ENCODE measurements at places on chromosomes 11 and 22.

- H3K27ac ChIP-seq, result peak overlapping the region; percentile 44
- no peaks in the 10 kb centered on the region for H3K36me3 ChIP-seq
- no peak overlapping the region for H3K4me3 ChIP-seq
- H3K4me1 ChIP-seq, result peaks cover 23% of the 10 kb centered on the region
These were observed 65.4 kb downstream of the MICAL2 start for GRCh38 chr11:12175694-12176241.

DNA sequence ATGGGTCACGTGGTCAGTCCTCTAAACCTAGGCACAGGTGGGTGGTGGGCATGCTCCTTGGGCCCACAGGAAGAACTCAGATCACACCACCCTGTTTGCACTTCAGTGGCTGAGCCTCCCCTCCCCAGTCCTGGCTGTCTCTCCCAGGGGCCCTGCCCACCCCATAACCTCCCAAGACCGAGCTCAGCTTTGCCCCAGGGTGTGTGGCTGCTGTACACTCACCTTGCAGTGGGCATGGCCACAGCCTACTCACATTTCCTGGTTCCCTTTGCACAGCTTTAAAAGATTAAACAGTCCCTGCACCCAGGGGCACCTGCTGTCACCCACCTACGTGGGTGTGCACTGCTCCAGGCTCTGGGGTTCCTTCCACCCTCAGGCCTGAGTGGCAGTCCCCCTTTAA lies 13.8 kb downstream of the TRIOBP start:
- no peak for DNase-seq
- no peak overlapping the region for H3K27ac ChIP-seq
- H3K27me3 ChIP-seq, result no peaks in the 10 kb centered on the region
- no peak overlapping the region for H3K4me3 ChIP-seq
- H3K4me1 ChIP-seq, result no peaks in the 10 kb centered on the region

GRCh38 chr11:5265832-5266231 lies 3.9 kb downstream of the HBE1 start:
- no peak overlapping the region for H3K27ac ChIP-seq
- no peaks in the 10 kb centered on the region for H3K36me3 ChIP-seq
- no peaks in the 10 kb centered on the region for H3K4me1 ChIP-seq
- H3K27me3 ChIP-seq, result peaks cover 5% of the 10 kb centered on the region

DNA sequence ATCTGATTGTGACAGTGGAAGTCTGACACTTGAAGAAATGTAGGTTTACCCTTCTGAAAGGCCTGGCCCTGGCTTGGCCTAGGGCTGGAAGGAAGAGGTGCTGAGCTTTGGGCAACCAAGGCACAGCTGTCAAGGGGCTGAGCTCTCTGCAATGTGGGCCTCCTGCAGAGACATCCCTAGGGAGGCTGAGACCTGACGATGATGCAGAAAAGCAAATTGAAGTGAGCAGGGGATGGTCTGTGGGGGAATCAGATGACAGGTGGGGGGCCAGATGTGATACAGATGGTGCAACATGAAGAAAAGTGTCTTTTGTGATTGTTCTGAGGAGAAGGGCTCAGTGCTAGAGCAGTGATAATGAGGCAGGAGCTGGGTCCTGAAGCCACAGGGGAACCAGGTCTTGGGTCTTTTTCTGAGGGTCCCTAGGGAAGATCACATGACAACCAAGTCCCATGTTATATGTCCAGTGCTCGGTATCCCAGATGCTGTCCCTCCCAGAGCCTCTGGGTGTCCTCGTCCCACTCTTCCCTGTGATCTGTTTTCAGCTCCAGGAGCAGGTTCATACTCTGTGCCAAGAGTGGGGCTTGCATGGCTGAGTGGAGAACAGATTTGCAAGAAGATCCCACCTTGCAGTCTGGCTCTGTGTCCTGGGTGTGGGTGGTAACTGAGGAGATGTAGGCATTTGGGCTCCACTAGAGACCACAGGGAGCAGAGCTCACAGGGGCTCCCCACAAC lies 79.9 kb upstream of the VPREB1 start:
- no peak overlapping the region for H3K27ac ChIP-seq
- H3K27me3 ChIP-seq, result peaks cover 9% of the 10 kb centered on the region
- no peak overlapping the region for H3K4me3 ChIP-seq

DNA sequence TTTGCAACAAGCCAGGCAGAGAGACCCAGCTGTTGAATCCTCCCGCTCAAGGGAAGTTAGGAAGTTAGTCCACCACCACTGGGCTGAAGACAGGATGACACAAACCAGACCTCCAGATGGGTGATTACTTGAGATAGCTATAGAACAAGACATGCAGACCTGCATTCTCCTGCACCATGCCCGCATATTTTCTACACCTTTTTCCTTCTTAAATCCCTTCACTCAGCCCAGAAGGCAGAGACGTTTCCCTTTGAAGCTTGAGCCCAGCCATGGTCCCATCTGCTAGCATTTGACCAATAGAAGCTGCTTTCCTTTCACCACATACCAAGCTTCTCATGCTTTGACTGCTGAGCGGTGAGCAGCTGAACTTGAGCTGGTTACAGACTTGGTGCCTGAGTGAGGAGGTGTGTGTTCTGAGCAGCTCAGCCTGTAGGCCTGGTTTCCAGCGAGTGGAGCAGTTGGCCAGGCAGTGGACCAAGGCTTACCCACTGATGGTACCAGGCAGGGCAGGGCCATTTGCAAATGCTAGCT lies 29.2 kb upstream of the CBX6 start:
- H3K36me3 ChIP-seq, result no peaks in the 10 kb centered on the region
- H3K4me3 ChIP-seq, result peak overlapping the region; percentile 44
- H3K27me3 ChIP-seq, result peaks cover 16% of the 10 kb centered on the region
- DNase-seq, result no peak

DNA sequence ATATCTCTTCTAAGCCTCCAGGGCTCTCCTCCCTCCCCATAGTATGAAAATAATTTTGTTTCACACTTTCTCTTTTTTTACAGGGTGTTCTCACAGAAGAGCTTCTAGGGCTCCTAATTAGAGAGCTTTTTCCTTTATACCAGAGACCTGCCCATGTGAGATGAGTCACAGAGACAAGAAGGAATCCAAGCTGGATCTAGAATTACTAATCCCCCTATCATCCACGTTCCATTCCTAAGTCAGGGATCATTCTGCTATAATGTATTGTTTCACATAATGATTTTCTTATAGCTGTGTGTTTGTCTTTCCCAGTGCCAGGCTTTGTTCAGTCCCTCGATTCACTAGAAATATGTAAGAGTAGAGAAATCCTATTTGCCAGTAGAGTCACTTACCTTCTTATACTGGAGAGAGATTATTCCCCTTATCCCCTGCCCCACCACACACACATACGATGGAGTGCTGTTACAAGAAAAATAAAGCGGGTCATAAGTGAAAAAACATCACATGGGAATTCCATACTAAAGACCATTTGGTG lies 778.3 kb upstream of the LRRC4C start:
- H3K36me3 ChIP-seq, result no peaks in the 10 kb centered on the region
- no peaks in the 10 kb centered on the region for H3K27me3 ChIP-seq
- no peak overlapping the region for H3K4me3 ChIP-seq
- H3K4me1 ChIP-seq, result no peaks in the 10 kb centered on the region

DNA sequence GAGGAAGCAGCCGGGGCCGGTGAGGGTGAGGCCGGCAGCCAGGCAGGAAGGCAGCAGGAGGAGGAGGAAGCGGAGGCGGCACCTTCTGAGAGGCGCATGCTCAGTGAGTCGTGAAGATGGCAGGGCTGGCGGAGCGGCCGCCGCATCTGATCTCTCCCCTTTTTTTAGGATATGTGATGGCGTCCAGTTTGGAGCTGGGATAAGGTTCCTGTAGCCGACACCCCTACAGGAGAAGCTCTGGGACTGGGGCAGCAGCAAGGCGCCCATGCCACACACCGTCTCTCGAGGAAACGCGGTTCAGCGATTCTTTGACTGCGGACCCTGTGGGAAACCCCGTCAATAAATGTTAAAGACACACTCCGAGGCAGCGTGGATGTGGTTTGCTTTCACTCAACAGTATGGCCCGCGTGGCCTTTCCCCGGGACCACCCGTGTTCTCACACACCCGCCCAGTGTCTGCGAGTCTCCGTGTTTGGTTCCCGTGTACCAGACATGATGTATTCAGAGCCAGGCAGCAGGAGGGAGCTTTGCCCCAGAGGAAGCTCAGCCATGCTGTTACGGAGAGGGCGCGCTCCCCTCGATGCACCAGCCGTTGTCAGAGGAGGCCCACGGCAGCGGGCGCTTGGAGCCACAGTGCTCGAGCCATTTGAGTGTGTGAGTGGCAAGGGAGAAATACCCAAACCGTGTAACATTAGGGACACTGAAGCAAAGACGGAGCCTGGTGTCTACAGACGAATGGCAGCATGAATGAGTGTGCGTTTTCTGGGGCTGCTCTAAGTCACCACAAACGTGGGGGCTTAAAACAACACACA lies 27.7 kb upstream of the PARVB start:
- H3K27ac ChIP-seq, result peak overlapping the region; percentile 94
- peak; percentile 57 for DNase-seq
- peaks cover 36% of the 10 kb centered on the region for H3K4me1 ChIP-seq

- peaks cover 6% of the 10 kb centered on the region for H3K27me3 ChIP-seq
- peak overlapping the region; percentile 14 for H3K27ac ChIP-seq
- peaks cover 6% of the 10 kb centered on the region for H3K4me1 ChIP-seq
- no peak overlapping the region for H3K4me3 ChIP-seq
- H3K36me3 ChIP-seq, result no peaks in the 10 kb centered on the region
These were observed 12.0 kb downstream of the ETS1 start for GRCh38 chr11:128575174-128575960.

- peak overlapping the region; percentile 18 for H3K4me3 ChIP-seq
- H3K27ac ChIP-seq, result peak overlapping the region; percentile 87
- H3K36me3 ChIP-seq, result peaks cover 22% of the 10 kb centered on the region
These were observed 10.7 kb downstream of the TBC1D10A start for GRCh38 chr22:30315962-30316576.

Measured in effector memory CD8-positive, alpha-beta T cell (primary cell).